ENCODE measurements at places on chromosomes 2 and 18.

DNA sequence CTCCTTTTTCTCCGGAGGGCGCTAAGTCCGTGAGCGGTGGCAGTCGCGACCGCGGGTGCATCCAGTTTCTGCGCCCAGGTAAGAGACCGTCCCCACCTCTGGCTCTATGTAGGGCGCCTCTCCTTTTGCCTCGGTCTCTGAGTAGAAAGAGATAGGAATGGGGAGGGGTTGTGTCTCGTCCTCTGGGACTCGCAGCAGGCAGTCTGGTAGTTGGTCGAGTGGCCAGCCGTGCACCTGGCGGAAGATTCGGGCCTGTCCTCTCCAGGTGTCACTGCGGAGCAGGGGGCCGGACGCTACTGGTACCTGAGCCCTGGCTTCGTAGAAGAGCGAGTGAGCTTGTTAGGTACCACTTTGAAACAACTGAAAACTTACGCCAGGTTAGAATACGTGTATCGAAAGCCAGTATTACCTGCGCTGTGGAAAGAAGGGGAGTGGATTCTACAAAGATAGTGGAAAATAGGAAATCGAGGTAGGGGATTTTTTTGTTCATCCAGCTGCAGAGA is 403 bp downstream of the MAP2 start:
- no peak overlapping the region for H3K27ac ChIP-seq
- peak overlapping the region; percentile 42 for H3K4me3 ChIP-seq
- no peaks in the 10 kb centered on the region for H3K36me3 ChIP-seq
- no peaks in the 10 kb centered on the region for H3K4me1 ChIP-seq

GRCh38 chr18:58051765-58052460 is 7.9 kb downstream of the NEDD4L start:
- DNase-seq = no peak
- no peak overlapping the region for H3K4me3 ChIP-seq
- no peaks in the 10 kb centered on the region for H3K27me3 ChIP-seq
- peaks cover 8% of the 10 kb centered on the region for H3K4me1 ChIP-seq

GRCh38 chr2:198144660-198145059 is 340.3 kb downstream of the PLCL1 start:
- no peaks in the 10 kb centered on the region for H3K27me3 ChIP-seq
- DNase-seq = no peak
- H3K4me1 ChIP-seq = no peaks in the 10 kb centered on the region
- no peaks in the 10 kb centered on the region for H3K36me3 ChIP-seq

DNA sequence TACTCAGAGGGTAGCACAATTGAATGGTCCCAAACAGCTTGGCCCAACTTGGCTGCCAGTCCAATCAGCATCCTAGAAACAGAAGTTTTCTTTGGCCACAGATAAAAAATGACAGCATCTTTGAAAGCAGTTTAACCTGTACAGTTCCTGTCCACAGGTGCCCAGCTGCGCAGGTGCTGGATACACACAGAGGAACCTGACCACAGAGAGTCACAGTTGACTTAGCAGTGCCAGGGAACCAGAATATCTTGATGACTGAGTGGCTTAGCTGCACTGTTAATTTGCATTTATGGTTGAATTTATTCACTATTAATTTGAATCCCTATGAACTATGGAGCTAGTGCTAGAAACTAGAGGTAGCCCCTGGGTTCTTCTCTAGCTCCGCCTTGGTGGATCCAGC is 93.7 kb downstream of the TPGS2 start:
- no peaks in the 10 kb centered on the region for H3K27me3 ChIP-seq
- peaks cover 73% of the 10 kb centered on the region for H3K36me3 ChIP-seq

GRCh38 chr2:181672255-181673008 is 7.9 kb downstream of the NEUROD1 start:
- no peaks in the 10 kb centered on the region for H3K36me3 ChIP-seq
- no peaks in the 10 kb centered on the region for H3K4me1 ChIP-seq
- DNase-seq = no peak
- no peak overlapping the region for H3K4me3 ChIP-seq
- no peak overlapping the region for H3K27ac ChIP-seq

DNA sequence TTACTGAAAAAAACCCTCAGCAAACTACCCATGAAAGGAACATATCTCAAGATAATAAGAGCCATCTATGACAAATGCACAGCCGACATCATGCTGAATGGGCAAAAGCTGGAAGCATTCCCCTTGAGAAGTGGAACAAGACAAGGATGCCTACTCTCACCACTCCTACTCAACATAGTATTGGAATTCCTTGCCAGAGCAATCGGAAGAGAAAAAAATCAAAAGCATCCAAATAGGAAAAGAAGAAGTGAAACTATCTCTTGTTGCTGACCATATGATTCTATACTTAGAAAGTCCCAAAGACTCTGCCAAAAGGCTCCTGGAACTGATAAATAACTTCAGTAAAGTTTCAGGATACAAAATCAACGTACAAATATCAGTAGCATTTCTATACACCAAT is 40.6 kb upstream of the MSTN start:
- no peaks in the 10 kb centered on the region for H3K27me3 ChIP-seq
- no peak overlapping the region for H3K4me3 ChIP-seq
- no peaks in the 10 kb centered on the region for H3K4me1 ChIP-seq
- DNase-seq = no peak

DNA sequence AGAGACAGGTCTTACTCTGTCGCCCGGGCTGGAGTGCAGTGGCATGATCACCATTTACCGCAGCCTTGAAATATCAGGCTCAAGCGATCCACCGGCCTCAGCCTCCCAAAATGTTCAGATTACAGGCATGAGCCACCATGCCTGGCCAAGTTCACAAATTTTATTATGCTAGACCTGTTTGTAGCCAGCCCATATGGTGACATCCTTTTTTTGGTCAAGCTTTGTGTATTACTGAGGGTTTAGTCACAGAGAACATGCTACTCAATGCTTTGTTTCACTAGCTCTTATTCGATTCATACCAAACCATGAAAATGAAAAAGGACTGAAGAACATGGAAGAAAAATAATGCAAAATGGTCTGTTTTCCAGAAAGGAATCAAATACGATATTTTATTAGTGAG is 41.4 kb downstream of the DGKD start:
- DNase-seq = no peak
- no peaks in the 10 kb centered on the region for H3K27me3 ChIP-seq
- H3K4me3 ChIP-seq = no peak overlapping the region
- peaks cover 9% of the 10 kb centered on the region for H3K36me3 ChIP-seq
- no peaks in the 10 kb centered on the region for H3K4me1 ChIP-seq

- H3K4me3 ChIP-seq = peak overlapping the region; percentile 27
- peak; percentile 95 for DNase-seq
- no peaks in the 10 kb centered on the region for H3K36me3 ChIP-seq
- H3K27me3 ChIP-seq = no peaks in the 10 kb centered on the region
- no peak overlapping the region for H3K27ac ChIP-seq
- H3K4me1 ChIP-seq = no peaks in the 10 kb centered on the region
Observed at GRCh38 chr18:3771121-3771971, 321.4 kb downstream of the TGIF1 start.

All from cardiac muscle cell (in vitro differentiated cells and primary cell).